ENCODE measurements at places on chromosomes 4 and X.

- no peak for DNase-seq
Measured at GRCh38 chr4:76238236-76238635, 13.3 kb upstream of the FAM47E start.

GRCh38 chr4:140808256-140808655, 52.1 kb upstream of the TBC1D9 start:
- no peak for DNase-seq

GRCh38 chr4:147236806-147237205, 244.1 kb upstream of the EDNRA start:
- DNase-seq, result no peak

GRCh38 chrX:97060020-97060419, 176.3 kb downstream of the RPA4 start:
- no peak for DNase-seq

DNA sequence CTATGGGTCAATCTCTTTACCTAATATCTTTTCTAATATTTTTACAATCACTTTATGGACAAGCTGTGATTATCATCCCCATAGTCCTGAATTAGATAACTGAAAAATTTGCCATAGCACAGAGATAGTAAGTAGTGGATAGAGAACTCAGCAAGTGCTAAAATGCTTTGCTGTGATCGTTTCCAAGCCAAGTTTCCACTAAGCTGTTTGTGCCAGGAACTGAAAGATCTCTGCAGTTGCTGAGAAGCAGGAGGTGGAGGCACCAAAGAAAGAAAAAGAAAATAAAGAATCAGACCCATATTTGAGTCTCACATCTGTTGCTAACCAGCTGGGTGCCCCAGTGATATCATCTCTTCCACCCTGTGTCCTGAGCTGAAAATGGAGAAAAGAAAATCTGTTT, 605.6 kb upstream of the BOD1L1 start:
- DNase-seq, result no peak

Data from GM12891 (cell line).